ENCODE measurements at places on chromosomes 4 and X. TPM values are rescaled to one million over a fixed set of nuclear protein-coding genes. Genes with fewer than 3 reads are reported as not detected.

The SLC10A6 gene
- not detected for total RNA-seq

The TLR1 gene
- total RNA-seq = 1.9 TPM

The AFF2 gene
- not detected for total RNA-seq

The TLR8 gene
- not detected for total RNA-seq

The PNMA6F gene
- not detected for total RNA-seq

The F8A3 gene
- total RNA-seq = 3.5 TPM

The RTL9 gene
- total RNA-seq = 0.18 TPM

The MEPE gene
- total RNA-seq = not detected

The TXK gene
- total RNA-seq = 0.86 TPM

Data from myometrial cell (primary cell).